Muscle of arm (tissue), 14 donors: ENCODE measurements at places on chromosomes 1 and 21.

- no peak for DNase-seq
Observed at GRCh38 chr1:53344921-53345838, 17.3 kb upstream of the LRP8 start.

DNA sequence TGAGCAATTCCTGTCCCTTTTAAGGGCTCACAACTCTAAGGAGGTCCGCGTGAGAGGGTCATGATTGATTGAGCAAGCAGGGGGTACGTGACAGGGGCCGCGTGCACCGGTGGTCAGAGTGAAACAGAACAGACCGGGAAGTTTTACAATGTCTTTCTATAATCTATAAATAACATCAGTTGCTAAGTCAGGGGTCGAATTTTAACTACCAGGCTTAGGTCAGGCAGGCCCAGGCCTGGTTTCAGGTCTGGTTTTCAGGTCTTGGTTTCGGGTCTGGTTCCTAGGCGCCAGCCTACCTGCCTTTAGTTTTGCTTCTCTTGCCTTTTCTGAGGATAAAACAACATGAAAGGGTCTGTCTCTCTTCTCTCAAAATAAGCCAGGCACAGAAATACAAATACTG, 476.0 kb upstream of the CAMK1G start:
- DNase-seq = no peak

GRCh38 chr21:46142582-46143473, 12.6 kb downstream of the FTCD start:
- DNase-seq = no peak

DNA sequence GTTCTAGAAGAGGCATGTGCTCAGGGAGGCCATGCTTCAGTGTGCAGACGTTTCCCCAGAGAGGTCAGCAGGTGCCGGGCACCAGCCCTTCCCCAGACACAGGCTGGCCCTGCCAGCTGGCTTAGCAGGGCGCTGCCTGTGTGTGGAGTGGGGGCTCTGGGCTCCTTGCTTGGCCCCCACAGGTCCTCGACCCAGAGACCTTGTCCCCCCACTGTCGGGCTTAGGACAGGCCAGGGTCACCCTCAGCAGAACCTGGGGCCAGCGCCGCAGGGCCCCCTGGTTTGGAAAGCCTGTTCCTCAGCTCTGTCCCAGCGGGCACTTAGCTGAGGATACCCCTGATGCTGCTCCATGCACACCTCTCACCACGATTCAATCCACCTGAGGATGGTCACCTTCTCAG, 172.3 kb upstream of the ARHGEF16 start:
- no peak for DNase-seq

DNA sequence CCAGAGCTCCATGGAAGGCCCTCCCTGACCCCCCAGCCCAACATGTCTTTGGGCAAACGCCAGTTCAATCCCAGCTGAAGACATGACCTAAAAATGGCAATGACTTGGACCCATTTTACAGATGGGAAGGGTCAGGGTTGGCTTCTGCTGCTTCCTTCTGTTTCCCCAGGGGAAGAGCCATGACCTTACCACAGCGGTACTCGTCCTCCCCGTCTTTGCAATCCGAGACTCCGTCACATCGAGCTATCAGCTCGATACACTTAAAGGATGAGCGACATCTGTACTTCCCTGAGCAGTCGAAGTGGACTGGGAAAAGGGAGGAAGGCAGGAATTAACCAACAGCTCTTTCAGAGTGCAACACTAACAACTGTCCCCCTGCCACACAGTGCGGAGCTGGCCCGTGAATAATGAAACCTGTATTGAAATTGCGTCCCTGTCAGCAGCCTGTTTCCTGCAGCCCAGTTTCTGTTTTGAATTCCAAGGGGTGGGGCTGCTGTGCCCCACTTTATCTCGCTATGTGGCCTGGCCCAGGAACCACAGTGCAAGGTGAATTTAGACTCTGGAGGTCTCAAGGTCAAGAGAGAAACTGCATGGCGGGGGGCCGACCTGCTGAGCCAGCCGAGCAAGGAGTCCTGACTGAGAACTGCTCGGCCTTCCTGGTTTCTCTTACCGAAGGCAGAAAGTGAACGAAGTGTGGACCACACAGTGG, 7.0 kb downstream of the TMPRSS3 start:
- no peak for DNase-seq

DNA sequence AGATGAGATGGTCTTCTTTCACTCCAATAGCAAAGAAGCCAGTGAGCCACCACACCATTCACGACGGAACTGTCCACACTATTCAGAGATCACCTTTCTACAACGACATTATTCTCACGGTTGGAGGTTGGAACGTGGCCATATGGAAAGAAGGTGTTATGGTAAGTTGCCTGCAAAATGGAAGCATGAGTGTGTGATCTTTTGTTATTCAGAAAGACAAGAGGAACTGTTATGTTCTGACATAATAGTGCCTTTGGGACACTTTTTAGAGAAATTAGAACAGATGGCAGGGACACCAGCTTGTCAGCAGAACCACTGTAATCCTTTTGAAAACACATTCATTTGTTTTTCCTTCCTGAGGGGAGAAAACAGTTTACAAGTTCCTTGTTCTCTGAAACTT, 75.8 kb upstream of the MCOLN3 start:
- no peak for DNase-seq

DNA sequence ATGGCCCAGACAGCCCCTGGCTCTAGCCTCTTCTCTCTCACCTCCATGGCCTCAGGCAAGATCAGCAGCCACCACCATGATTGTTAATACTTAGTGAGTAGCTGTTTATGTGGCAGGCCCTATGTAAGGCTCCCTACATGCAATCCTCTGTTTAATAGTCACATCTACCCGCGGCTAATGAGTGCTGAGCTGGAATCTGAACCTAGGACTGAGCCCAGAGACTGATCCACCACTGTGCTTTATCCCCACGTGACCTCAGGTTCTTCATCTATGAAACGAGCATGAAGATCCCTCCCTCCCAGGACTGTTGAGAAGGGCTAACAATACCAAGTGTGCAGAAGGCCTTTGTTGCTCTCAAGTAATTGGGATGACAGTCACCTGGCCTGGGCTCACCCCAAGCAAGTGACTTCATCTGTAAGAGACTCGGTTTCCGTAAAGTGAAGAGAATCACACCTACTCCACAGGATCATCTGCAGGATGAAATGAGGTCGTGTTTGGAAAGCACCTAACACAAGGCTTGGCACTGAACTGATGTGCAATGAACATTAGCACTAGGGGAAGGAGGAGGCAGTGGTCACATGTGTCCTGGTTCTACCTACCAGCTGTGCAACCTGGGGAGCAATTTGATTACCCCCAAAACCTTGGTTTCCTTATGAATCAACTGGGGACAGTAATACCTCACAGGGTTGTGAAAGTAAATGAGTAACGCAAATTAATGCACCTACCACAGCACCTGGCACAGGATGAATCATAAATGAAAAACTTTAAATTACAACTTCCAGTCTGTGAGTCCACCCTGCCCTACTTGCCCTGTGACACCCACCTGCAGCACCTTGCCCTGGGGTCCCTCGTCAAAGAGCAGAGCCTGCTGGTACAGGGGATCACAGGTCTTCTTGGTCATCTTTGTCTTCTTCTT, 37.2 kb downstream of the RIMS3 start:
- no peak for DNase-seq

DNA sequence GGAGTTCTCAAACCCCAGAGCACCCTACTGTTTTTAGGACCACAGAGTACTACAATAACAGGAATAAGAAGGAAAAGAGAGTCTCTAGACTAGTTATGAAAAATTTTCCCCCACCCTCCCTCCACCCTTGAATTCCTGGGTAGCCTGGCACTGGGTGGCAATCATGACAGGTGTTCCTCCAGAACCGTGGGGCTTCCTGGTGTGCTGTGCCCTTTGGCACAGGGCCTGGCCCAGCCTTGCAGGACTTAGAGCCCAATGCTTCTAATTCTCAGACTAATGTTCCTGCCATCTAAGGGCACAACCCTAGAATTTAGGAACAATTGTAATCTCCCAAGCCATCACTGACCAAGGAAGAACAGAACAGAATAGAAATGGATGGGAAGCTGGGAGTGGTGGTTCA, 1.5 kb upstream of the CD160 start:
- no peak for DNase-seq

GRCh38 chr21:33384841-33385331, 18.3 kb upstream of the IFNGR2 start:
- no peak for DNase-seq

DNA sequence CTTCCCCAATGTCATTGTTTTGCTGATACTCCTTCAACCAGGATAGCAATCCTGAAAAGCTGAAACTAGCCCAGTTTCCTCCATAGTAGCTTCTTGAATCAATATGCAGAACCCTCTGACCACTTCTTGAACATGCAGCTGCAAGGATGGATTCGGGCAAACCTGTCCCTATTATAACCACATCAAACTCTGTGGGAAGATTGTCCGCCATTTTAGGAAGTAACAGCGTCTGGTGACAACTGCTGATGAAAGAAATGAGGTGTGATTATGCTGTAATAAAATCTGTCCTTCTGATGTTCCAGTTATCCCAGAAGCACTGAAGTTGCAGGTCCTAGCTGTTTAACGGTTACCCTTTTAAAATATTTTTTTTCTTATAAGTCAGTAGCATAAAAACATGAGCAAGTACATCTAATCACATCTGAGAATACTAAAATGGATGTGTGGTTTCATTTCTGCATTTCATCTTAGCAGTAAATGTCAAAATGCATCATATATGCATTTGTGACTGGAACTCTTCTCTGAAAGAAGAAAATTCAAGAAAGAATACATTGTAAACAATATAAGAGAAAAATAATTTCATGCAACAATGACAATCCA, 4.5 kb downstream of the CHML start:
- DNase-seq = no peak

- no peak for DNase-seq
Observed at GRCh38 chr1:84907095-84907827, 14.3 kb upstream of the LPAR3 start.

GRCh38 chr1:233461847-233462246, 134.3 kb downstream of the MAP3K21 start:
- no peak for DNase-seq

- no peak for DNase-seq
Observed at GRCh38 chr1:51926171-51926812, 47.8 kb upstream of the NRDC start.

DNA sequence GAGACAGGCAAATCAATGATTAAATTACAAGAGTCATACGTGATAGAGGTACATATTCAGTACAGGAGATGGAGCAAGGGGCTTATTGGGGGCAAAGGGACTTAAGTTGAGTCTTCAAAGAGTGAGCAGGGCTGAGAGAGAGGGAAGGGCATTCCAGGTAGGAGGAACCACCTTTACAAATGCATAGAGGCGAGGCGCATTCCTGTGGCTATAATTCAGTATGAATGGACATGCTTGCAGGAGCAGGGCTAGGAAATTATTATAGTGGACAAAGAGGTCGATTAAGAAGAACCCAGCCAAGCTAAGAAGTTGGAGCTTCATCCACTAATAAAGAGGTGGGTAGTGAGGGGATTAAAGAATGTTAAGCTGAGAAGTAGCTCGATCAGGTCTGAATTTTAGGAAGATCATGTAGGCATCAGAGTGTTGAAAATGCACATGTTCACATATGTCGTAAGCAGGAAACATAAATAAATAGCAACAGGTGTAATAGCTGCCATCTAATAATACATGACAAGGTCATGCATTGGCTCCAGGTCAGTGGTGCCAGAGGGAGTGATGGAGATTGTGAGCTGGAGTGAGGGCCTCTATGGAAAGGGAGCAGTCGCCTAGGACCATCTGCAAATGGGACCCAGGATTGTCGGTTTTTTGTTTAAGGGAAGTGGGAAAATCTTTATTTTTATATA, 12.0 kb upstream of the HNRNPU start:
- no peak for DNase-seq

- DNase-seq = no peak
Observed at GRCh38 chr1:39779821-39780220, 8.7 kb upstream of the OXCT2 start.

- DNase-seq = no peak
Observed at GRCh38 chr1:168004531-168004930, 67.7 kb upstream of the MPC2 start.

GRCh38 chr1:52677076-52677806, 20.9 kb downstream of the COA7 start:
- DNase-seq = no peak

DNA sequence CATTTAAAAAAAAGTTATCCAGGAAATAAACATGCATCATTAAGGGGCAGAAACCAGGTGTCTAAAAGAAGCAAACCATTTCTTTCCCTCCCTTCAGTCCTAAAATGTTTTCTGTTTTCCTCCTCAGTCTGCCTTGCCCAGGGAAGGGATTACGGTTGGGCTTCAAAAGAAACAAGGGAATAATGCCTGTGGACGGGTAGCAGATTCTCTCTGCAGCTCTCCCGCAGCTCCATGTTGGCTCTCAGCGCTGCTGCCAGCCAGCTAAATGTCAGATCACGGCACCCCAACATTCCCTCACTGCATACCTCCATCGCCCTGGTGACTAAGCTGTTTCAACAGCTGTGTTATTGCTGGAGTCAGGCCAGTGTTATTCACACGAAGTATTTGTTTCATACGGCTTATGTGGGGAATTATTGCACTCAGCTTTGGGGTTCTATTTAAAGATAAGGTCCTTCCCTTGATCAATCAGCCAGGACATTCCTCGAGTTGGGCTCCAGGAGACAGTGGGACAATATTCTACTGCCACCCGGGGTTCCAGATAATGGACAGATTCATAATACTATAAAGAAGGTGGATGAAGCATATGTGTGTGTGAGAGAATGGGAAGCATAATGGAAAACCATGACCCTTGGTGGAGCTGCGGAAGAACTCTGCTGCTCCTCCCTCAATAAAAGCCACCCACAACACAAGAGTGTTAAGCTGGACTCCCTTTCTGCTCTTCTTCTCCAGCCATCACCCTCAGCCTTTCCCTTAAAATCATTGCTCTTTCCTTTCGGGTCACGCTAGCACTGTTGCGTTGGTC, 58.2 kb downstream of the WLS start:
- DNase-seq = peak; percentile 79

GRCh38 chr1:166597516-166597915, 241.8 kb upstream of the POGK start:
- DNase-seq = no peak

DNA sequence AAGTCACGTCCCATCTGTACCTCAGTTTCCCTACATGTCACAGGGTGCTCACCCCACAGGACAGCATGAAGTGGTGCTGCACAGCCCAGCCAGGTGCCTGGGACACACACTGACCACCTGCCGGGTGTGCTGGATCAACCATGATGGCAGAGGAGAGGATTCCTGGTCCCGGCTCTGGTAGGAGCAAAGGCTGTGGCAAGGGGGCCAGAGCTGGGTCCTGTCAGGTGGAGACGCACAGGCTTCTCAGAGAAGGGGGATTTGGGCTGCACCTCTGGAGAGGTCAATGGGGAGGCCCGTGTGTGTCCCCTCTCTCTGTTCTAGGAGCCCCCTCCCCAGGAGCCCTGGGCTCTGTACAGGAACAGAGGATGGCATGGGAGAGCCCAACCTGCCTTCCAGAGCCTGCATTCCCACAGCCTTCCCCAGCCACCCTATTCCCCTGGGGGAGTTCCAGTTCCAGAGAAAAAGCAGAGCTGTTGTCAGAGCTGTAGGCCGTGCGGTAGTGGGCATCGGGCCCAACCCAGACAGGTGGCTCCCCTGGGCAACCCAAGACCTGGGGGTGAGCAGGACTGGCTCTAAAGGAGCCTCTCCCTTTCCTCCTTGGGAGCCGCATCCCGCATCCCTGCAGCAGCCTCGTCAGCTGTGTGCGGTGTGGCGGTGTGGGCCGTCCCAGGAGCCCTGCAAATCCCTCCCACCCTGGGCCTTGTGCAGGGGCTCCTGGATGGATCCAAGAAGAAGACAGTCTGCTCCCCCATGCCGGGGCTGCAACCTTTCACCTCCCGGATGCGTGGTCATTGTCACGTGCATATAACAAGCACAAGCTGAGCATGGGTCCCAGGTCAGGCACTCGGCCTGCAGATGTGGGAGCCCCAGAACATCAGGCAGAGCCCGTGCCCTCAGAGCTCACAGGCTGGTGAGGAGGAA, 2.9 kb upstream of the TFF3 start:
- DNase-seq = no peak

- DNase-seq = no peak
Observed at GRCh38 chr1:117679868-117680267, 74.0 kb downstream of the TENT5C start.
